GM20000 (cell line): ENCODE measurements at places on chromosomes 13 and 19.
A peak's percentile ranks its signal among the peaks of the same experiment; 100 is the strongest.

DNA sequence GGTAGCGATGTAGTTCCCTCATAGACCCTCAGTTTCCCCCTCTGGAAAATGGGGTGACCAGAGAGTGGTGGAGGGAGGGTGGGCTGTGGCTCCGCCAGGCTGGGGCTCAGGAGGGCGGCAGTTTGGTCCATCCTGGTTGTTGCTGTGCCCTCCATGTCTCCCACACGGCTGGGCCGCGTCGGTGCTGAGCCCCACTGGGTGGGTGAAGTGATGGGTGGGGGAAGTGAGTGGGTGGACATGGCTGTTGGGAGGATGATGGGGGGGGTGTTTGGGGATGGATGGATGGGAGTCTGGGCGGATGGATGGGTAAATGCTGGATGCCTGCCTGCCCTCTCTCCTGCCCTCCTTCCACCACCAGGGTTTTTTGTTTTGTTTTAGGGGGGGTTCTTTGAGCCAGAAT is 16.6 kb upstream of the EHD2 start:
- DNase-seq, result no peak

- peak; percentile 45 for DNase-seq
Measured at GRCh38 chr19:51689751-51690453, 3.2 kb upstream of the SPACA6 start.

GRCh38 chr19:57302020-57302465 is 18.2 kb upstream of the ZNF543 start:
- no peak for DNase-seq

DNA sequence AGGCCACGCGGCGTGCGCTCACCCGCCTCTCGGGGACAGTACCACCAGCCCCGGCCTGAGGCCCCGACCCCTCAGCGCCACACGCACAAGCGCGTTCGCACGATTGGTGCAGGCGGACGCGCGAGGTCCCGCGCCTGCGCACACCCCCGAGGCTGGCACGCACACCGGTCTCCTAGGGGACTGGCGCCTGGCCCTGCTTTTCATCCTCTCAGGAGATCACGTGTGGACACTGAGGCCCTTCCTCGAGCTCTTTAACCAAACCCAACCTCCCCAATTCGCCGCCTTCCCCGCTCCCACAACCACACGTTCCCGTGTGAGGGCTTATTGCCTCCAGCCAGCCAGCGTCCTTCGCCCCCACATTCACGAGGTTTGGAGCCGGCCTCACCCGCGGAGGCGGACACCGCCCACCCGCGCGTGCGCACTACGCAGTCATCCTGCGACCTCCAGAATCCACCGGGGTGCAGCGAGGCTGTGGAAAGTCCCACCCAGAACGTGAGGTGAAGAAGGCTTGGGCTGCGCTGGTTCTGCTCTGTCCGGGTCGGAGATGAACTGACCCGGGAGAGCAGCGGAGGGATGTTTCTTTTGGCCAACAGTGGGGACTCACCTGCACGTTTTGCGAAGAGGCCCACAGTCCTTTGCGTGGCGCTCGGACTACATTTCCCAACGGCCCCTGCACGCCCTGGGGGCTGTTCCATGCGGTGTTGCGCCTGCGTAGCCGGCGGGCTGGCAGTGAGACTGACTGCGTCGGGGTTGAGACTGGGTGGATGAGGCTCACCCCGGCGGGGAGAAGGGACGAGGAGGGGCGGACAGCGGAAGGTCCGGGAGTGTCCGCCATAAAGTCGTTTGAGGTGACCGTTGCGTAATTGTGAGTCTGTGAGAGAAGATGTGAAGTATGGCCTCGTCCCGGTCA is 539 bp upstream of the ZNF667 start:
- no peak for DNase-seq

DNA sequence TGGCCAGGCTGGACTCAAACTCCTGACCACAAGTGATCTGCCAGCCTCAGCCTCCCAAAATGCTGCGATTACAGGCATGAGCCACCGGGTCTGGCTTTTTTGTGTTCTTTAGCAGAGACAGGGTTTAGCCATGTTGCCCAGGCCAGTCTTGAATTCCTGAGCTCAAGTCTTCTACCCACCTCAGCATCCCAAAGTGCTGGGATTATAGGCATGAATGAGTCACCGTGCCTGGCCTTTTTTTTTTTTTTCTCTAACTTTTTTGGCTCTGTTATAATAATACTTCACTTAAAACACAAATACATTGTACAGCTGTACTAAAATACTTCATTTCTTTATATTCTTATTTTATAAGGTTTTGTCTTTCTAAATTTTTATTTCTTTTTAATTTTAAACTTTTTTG is 599.5 kb upstream of the PCDH9 start:
- DNase-seq, result no peak

GRCh38 chr19:40802300-40803169 is 3.5 kb downstream of the EGLN2 start:
- no peak for DNase-seq

GRCh38 chr19:51599084-51599483 is 28.0 kb downstream of the ZNF175 start:
- DNase-seq, result no peak

DNA sequence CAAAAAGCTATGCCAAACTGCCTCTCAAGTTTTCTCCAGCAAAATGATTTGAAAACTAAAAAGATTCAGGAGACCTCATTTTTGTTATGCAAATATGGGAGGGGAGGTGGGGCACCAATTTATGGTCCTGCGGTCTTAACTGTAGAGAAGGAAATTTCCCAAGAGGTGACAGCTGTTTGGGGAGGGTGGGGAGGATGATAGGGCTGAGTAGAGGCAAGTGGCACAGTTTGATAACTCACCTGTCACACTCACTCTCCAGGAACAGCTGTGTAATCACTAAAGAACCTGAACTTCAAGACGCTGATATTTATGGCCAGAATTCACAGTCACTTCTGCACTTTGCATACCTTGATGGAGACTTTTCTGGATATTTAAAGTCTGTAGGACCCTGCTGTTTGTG is 232.9 kb upstream of the STARD13 start:
- DNase-seq, result no peak

GRCh38 chr13:46539231-46539630 is 13.7 kb upstream of the LRCH1 start:
- DNase-seq, result no peak

- no peak for DNase-seq
Measured at GRCh38 chr13:112249644-112250610, 126.2 kb upstream of the SPACA7 start.

DNA sequence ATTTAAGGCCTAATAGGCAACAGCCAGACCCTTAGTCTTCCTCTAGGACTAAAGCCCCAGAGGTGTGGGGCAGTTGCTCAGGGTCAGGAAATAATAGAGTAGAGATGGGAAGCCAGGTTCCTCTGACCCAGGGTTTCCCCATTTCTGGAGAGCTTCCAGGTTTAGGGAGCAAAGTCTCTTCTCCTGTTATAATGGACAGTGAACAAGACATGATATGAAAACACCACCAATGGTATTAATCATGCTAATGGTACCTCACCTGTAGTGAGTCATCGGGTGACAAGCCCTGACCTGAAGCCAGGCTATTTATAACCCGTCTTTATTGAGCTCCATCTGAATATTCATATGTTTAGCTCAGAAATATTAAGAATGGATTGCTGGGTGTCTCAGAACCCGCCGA is 24.6 kb downstream of the BICRA start:
- DNase-seq, result no peak

- DNase-seq, result peak; percentile 12
Measured at GRCh38 chr13:45592758-45593157, 22.8 kb downstream of the ERICH6B start.

GRCh38 chr13:105821337-105821736 is 714.1 kb downstream of the EFNB2 start:
- DNase-seq, result no peak

DNA sequence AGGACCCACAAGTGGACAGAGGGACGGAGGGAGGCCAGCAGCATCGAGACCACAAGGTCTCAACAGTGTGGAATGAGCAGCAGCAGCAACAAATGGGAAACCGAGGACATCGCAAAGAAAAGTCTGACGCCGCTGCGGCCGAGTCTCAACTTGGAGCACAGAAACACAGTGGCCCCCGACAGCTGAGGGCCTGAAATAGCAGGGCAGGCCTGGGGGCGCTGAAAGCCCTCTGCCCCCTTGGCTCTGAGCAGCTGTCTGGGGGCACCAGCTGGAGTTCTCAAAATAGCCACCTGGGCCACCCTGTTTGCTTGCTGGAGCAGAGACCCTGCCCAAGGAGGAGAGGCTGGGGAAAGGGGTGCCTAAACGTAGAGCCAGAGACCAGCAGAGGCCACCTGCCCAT is 5.9 kb upstream of the ISYNA1 start:
- DNase-seq, result no peak

GRCh38 chr19:30567536-30568232 is 195.5 kb downstream of the ZNF536 start:
- DNase-seq, result no peak

- DNase-seq, result no peak
Measured at GRCh38 chr13:109024611-109025010, 395.2 kb downstream of the MYO16 start.

GRCh38 chr13:77480066-77480465 is 55.4 kb upstream of the SCEL start:
- DNase-seq, result no peak

GRCh38 chr19:30587869-30588268 is 215.7 kb downstream of the ZNF536 start:
- no peak for DNase-seq

- DNase-seq, result no peak
Measured at GRCh38 chr13:85500696-85501256, 298.4 kb downstream of the SLITRK6 start.

- peak; percentile 6 for DNase-seq
Measured at GRCh38 chr19:34503531-34504272, 22.1 kb downstream of the WTIP start.

- DNase-seq, result peak; percentile 34
Measured at GRCh38 chr13:27997904-27998522, 9.5 kb upstream of the URAD start.

- DNase-seq, result peak; percentile 86
Measured at GRCh38 chr19:12788682-12789097, 2.6 kb upstream of the JUNB start.

GRCh38 chr13:30408319-30409101 is 13.8 kb upstream of the UBE2L5 start:
- peak; percentile 91 for DNase-seq

- no peak for DNase-seq
Measured at GRCh38 chr19:19343016-19343362, 22.4 kb downstream of the MAU2 start.

GRCh38 chr13:48400850-48401291 is 12.0 kb downstream of the LPAR6 start:
- peak; percentile 9 for DNase-seq

- DNase-seq, result no peak
Measured at GRCh38 chr13:92827503-92827902, 399.1 kb upstream of the GPC6 start.

GRCh38 chr13:30355384-30355699 is 48.0 kb upstream of the KATNAL1 start:
- DNase-seq, result peak; percentile 61

DNA sequence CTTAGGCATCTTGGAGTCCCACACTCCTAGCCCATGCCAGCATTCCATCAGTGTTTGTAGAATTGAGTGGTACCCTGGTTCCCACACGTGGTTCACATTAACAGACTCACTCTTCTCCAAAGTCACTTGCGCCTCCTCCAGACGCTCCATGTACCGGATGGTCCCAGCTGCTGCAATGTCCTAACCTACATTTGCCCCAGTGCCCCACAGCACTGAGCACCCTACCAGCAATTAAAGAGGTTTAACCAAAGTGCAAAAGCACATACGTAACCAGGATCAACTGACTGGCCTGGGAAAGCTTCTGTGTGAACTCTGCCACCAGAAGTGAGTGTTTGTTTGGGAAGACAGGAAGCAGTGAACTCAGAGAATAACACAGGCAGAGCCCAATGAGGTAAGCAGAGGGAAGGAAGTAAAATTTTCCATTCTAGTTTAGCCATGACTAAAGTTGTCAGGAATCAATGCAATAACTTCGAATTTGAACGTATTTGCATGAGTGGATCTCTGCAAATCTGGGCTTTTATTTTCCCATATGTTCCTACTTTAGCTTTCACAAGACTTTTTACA is 7.3 kb upstream of the MEDAG start:
- no peak for DNase-seq

DNA sequence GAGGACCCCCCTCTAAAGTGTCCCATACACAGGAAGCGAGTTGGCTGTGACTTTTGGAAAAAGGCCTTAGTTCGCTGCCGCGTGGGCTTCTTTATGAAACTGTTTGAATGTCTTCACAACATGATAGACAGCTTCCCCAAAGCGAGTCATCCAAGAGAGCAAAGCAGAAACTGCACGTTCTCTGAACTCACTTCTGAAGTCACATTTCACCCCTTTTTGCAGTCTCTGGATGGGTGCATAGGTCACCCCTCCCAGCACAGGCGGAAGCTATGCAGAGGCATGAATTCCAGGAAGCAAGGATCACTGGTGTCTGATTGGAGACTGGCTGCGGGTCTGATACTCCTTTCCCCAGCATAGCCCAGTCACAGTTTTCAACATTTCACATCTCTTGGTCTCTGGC is 10.6 kb downstream of the GPI start:
- no peak for DNase-seq

DNA sequence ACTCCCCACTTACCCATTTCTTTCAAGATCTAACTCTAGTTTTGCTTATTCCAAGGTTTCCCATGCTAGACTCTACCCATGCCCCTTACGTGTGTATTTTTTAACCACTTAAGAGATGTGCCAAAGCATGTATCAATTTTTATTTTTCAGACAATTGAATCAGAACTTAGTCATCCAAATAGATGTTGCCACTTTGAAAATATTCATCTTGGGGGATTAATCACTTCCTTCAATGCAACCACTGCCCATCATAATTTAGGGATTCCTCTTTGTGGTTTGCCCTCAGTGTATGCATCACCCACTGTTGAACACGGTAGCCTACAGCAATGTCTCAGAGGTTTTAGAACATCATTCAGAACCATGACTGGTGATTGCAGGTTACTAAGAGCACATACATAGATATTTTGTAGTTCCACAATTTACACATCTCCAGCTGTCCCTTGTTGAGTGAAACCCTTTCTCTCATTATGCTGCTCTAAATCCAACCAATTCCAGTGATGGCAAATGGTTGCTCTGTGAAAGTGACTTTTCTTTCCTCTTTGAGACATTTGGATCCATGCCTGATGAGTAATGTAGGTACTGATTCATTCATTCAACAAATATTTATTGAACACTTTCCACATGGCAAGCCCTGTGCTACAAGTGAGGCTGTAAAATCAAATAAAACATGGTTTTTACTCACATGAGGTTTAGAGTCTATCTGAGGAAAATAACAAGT is 60.6 kb upstream of the SERP2 start:
- DNase-seq, result no peak

- DNase-seq, result no peak
Measured at GRCh38 chr19:1907563-1908363, 2.6 kb downstream of the ADAT3 start.
